ENCODE measurements at places on chromosomes 13 and 19.

DNA sequence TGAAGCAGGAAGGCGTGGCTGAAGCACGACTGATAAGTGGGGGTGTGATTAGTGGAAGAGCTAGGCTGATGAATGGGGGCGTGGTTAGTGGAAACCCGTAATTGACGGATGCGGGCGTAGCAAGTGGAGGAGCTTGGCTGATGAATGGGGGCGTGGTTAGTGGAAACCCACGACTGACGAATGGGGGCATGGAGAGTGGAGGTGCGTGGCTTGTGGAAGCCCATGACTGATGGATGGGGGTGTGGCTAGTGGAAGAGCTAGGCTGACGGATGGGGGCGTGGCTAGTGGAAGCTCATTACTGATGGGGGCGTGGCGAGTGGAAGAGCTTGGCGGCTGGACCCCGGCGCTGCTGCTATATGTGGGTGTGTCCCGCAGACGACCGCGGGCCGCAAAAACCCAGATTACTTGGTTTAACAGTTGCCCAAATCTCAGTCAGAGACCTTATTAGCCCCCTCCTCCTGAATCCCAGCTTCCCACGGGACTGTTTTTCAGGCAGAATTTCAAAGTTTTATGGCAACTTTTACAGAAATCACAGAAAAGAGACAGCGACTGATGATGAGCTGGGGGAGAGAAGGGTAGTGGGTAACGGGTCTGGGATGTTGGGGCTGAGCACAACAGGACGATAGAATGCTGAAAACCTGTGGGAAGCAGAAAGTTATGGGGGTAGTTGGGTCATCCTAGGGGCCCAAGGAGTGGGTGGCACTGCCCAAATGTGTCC, 9.0 kb upstream of the MEIS3 start:
- DNase-seq, result peak; percentile 89

GRCh38 chr19:17183271-17183761, 31.8 kb upstream of the USE1 start:
- peak; percentile 47 for DNase-seq

- DNase-seq, result no peak
Observed at GRCh38 chr13:113445791-113446487, 7.3 kb downstream of the ADPRHL1 start.

DNA sequence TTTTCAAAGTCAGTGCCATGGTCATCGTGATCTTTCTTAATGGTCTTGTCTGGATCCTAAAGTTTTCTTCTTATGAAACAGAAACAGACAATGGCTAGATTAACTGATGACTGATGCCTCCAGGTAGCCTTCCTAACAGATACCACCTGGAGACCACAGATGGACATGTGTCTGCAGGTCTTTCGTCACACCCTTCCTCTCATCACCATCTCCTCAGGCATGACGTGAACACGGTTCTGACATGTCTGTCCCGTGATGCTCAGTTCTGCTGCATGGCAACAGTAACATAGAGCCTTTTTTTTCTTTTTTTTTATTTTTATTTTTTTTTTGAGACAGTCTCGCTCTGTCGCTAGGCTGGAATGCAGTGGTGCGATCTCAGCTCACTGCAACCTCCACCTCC, 13.1 kb upstream of the LAMP1 start:
- DNase-seq, result no peak

DNA sequence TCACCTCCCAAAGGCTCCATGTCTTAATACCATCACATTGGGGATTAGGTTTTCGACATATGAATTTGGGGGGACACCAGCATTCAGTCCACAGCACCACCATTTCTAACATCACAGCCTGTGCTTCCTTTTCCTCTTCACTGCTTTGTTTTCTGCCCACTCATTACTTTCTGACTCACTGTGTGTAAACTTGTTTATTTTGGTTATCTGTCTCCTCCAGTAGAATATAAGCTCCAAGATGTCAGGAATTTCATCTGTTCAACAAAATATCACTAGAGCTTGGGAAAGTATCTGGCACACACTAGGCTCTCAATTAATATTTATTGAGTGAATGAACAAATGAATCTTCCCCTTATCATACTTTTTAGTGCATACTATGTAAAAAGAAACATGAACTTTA, 152.0 kb downstream of the NUFIP1 start:
- DNase-seq, result no peak

DNA sequence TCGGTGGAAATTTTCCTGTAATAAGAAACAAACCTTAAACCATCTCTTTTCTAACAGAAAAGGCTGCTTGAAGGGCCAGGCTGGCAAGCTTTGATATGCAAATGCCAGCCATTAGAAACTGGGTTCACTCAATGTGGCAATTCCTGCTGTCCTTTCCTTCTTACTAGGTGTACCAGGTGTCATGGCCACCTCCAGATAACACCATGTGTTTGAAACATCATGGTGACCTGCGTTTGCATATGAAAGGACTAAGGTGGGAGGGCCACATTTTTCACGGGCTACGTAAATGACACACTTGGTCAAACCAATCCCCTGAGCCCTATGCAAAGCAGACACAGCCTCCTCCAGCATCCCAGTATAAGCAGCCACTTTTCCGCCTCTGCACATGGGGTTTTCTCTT, 789.1 kb upstream of the SLITRK5 start:
- no peak for DNase-seq

All from stimulated activated naive CD8-positive, alpha-beta T cell treated with anti-CD3 and anti-CD28 coated beads, Interleukin-15, Interleukin-2, amounts not matched to agents 100 U/mL and 50 U/mL, for 24 hours (primary cell).